ENCODE measurements at places on chromosomes 2 and 18. TPM values are rescaled to one million over a fixed set of nuclear protein-coding genes. Genes with fewer than 3 reads are reported as not detected.

CNDP1 gene
- total RNA-seq = 0.16 TPM

SP3 gene
- total RNA-seq = 236 TPM

GALNT14 gene
- 2.9 TPM for total RNA-seq

DYSF gene
- 19.0 TPM for total RNA-seq

EVA1A gene
- total RNA-seq = 7.1 TPM

LAMA3 gene
- total RNA-seq = 32.3 TPM

ESPNL gene
- 3.5 TPM for total RNA-seq

TMEM163 gene
- 1.6 TPM for total RNA-seq

Measured in urinary bladder (tissue), 4 donors.